Transverse colon (tissue), 4 donors: ENCODE measurements at places on chromosomes 7 and 10. TPM values are rescaled to one million over a fixed set of nuclear protein-coding genes. Genes with fewer than 3 reads are reported as not detected.

The WDR86 gene
- 7.3 TPM for total RNA-seq

The C10orf67 gene
- not detected for total RNA-seq

- DNase-seq = no peak
Measured at GRCh38 chr7:75575488-75576121, 83.5 kb downstream of the SPDYE5 start.

The GPR22 gene
- total RNA-seq = not detected

The DPY19L1 gene
- total RNA-seq = 11.2 TPM

DNA sequence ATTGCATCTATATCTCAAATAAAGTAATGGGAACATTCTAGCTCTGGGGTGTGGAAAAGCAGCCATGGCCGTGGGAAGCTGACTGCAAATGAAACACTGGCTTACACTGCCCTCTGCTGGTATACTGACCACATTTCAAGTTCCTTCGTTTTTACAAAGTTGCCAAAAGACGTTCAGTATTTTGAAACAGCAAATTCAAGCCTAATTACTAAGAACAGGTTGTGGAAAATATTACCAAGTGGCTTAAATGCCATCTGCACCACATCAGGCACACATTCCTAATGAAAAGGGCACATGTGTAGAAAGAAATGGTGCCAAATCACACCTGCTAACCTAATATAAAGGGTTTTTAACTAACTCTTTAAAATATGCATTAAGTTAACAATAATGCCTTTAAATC lies 83.9 kb downstream of the JAZF1 start:
- DNase-seq = peak; percentile 44

The TDRD1 gene
- not detected for total RNA-seq

DNA sequence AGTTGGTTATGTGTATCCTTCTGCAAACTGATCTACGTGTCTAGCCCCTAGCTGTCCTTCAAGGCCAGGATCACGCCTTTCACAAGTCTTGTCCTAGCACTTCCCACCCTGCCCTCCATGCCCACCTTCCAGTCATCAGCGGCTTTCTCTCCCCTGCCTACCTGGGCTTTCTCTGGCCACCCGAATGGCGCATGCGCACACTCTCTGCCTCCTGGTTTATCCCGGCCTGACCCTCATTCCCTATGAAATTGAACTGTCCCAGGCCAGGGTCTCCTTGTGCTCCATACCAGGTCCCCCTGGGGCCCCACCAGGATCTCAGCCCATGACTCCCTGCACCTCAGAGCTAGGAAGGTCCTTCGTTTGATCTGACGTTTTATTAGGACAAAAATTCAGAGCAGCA lies 31.6 kb upstream of the CTBP2 start:
- no peak for DNase-seq

GRCh38 chr10:98086837-98087708 lies 47.4 kb upstream of the R3HCC1L start:
- DNase-seq = no peak

The STRIP2 gene
- total RNA-seq = not detected

DNA sequence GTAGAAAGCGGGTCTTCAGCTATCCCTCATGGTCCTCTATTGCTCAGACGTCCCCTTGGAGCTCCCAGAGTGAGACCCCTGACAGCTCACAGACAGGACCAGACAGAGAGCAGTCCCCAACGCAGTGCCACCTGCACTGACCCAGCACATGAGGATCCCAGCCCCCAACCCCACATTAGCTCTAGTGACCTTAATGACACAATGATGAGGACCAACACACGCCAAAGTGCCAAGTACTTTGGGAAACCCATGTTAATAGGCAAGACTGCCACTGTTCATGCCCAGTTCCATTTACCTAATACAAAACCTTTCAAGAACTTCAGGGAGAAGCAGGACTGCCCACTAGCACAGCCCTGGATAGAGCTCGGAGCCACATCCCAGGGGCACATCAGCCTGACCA lies 5.7 kb upstream of the GRB10 start:
- DNase-seq = no peak

DNA sequence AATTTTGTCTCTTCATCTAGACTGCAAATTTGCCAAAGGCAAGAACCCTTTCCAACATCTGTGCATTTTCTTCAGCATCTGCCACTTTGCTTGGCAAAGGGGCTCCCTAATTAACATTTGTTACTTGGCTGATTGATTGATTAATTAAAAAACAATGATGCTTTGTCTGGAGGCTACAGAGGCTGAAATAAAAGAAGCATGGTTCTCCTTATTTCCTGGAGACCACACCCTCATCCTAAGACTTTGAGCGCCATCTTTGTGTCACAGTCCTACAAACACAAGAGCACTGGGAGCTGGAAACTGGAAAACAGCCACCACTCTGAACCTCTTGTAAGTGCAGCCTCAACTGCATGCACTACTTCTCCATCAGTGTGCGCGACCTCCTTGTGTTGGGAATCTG lies 189.2 kb downstream of the C7orf25 start:
- no peak for DNase-seq

GRCh38 chr7:140416560-140416959 lies 12.7 kb downstream of the RAB19 start:
- peak; percentile 42 for DNase-seq

The KCP gene
- total RNA-seq = 0.75 TPM

DNA sequence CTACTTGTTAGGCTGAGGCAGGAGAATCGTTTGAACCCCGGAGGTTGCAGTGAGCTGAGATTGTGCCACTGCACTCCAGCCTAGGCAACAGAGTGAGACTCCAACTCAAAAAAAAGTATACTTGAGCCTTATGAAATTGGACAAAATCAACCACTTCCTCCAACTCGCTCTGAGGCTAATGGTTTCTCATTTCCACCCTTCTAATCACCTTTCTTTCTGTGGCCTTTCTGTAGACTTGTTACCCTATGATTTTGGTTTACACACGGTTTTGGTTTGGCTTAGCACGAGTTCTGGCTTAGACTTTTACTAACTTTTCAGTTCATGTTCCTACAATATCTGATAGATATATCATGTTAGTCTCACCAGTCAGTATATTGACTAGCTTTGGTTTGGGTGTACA lies 152.0 kb downstream of the PHTF2 start:
- no peak for DNase-seq

The CLCN1 gene
- total RNA-seq = not detected

GRCh38 chr7:45015313-45015712 lies 15.3 kb downstream of the CCM2 start:
- DNase-seq = no peak

The RSU1 gene
- 54.0 TPM for total RNA-seq

- DNase-seq = peak; percentile 67
Measured at GRCh38 chr10:124539935-124540641, 78.5 kb downstream of the LHPP start.

GRCh38 chr7:47601881-47602249 lies 20.0 kb upstream of the TNS3 start:
- DNase-seq = no peak

DNA sequence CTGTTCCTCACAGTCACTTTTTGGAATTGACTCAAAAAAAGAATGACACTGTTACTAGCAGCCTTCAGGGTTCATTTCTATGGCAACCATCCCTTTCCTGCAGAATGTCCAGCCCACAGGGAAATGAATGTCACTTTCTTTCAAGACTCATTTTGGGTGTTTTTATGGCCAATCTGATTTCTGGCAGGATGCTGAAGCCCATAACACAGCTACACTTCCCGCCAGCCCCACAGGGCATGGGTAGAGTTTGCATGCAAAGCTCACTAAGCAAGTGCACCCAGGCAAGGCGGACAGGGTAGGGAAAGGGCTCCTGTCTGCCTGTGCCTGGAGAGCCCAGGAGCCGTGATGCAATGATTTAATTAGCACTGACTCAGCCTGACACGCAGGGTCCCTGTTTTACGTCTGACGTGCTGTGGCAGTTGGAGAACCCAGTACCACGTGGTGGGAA lies 26.1 kb upstream of the GPAM start:
- no peak for DNase-seq

The ZNF32 gene
- total RNA-seq = 9.7 TPM

DNA sequence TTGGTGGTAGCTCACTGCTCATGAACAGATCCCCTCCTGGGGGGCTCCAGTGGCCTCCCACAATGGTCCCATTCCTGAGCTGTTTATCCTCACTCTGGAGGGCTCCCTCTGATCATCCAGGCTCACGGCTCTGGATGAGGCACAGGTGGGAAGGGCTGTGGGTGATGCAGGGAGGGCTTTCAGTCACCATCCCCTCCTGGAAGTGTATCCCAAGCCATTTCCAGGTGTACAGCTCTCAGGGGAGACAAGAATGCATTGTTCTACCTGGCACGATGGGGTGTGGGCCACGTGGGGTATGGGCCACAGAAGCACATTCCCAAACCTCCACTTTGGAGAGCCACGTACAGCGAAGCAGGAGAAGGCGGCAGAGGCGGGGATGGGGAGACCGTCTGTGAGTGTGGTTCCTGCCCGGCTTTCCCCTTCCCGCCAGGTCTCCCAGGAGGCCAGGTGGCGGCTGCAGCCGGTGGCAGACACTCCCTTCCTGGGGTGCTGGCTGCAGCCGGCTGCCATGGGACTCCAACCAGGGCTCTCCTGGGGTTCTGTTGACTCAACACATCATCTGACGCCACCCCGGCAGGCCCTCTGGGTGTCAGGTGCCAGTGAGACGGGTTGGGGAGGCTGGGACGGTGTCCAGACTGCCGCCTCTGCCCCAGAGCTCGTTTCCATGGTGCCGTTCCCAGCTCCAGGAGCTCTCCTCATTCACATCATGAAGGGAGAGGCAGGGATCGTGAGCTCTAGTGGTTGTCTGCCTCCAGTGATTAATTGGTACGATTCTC lies 169.7 kb upstream of the RHEB start:
- DNase-seq = no peak

DNA sequence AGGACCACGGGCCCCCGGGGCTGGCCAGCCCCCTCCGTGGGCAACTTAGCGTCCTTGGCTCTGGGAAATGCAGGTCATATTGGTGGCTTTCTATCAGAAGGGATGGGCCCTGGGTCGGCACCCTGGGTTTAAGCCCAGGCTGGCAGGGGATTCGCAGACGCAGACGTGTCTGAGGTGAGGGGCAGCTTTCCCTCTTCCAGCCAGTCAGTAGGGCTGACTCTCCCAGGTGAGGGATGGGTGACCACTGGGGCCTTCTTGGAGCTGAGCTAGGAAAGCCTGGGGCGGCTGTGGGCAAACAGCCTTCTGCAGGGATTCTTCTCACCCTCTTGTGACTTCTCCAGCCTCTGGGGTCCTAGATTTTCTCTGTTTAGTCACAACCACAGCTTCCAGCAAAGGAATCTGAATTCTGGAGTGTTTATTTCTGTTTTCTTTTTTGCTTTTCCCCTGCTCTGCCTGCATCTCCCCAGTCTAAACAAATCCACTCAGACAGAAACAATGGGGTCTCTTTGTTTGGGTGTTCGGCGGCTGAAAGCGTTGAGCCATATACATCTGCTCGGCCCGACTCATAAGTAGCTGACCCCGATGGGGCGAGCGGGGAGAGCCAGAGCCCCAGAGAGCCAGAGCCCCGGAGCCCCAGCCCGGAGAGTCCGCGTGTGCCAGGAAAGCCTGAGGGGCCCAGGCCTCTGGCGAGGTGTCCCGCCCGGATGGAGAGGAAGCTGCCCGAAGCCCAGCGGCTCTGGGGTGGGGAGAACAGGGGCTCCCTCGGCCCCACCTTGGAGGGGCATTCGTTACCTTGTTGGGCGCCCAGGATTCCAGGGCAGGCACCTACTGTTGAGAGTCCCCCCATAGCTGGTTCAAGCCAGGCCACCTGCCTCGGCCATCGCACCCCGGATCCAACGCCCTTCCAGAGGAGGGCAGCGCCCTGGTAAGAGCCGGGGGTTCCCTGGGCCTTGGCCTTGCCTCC lies 2.0 kb downstream of the MNX1 start:
- no peak for DNase-seq

The ARHGEF35 gene
- total RNA-seq = 4.6 TPM

The AMZ1 gene
- total RNA-seq = not detected

The GNB2 gene
- total RNA-seq = 192 TPM

- DNase-seq = peak; percentile 88
Measured at GRCh38 chr10:104052431-104052830, 33.2 kb downstream of the COL17A1 start.

DNA sequence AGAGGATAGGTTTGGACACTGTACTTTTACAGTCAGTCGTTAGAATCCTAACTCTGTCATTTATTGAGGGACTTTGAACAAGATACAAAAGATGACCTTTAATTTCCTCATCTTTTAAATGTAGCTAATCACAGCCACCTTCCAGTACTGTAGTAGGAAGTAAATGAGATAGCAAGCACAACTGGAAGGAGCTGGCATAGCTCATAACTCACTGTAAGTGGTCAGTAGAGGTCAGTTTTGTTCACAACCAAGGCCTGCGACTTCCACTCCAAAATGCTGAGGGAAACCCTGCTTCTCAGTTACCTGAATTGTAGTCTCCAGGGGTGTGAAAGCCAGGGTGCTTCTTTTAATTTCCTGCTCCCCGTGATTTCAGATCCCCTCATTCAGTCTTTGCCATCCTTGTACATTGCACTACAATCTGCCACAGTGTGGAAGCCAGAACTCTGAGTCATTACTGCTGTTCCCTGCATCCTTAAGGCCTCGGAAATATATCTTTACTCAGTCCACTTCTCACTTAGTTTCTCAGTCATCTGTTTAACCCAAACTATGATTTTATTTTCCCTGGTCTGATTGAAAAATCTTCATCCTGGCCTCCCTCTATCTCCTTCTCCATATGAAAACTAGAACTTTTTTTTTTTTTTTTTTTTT lies 361.2 kb downstream of the NRG3 start:
- no peak for DNase-seq

The PRKAG2 gene
- 57.8 TPM for total RNA-seq

DNA sequence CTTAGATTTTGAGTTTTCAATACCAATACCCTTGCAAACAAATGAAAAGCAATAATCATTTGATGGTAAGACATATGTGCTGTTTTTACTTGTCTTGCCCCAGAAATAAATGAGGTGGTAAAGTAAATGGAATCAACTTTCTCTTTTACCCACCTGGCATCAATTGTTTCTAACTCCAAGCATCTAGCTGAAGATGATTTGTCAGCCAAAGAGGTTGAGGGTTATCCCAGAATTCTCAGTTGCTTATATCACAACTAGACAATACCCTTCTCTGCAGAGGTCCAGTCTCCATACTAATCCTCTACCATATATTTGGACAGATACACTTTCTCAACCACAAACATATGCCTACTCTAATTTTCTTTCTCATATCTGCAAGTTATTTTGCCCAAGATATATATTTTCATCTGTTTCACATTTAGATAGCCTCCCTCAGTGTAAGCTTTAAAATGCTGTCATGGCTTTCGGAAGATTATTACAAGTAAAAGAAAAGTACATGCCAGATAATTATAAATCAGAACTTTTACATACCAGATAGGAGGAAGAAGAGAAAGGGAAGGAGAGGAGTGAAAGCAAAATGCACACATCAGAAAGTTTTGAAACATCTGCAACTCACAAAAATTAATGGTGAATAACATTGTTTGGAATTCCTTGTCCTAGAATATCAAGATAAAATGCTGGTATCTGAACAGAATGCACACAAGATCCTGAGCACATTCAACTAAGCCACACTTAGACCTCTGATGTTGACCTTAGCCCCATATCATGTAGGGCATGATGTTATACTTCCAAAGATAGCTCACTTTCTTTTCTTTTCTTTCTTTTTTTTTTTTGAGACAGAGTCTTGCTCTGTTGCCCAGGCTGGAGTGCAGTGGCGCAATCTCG lies 146.6 kb downstream of the REEP3 start:
- no peak for DNase-seq
